ENCODE measurements at places on chromosomes 3 and 15. TPM values are rescaled to one million over a fixed set of nuclear protein-coding genes. Genes with fewer than 3 reads are reported as not detected.

DNA sequence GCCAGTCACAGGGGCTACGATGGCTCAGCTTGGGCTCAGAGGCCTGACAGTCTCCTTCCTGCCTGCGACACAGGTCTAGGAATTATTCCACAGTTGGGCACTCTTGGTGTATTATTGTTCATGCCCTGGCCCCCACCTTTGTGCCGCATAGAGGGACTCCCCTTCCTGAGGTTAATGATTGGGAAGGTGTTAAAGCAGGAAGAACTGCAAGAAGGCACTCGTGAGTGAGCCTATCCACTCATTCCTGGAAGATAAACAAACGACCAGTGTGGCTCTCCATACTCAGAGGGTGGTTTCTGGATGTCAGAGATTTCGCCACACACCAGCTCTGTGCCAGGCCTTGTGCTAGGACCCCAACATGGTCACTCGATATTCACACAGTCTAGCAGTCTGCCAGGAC, 12.3 kb downstream of the LIPC start:
- no peak for DNase-seq

DNA sequence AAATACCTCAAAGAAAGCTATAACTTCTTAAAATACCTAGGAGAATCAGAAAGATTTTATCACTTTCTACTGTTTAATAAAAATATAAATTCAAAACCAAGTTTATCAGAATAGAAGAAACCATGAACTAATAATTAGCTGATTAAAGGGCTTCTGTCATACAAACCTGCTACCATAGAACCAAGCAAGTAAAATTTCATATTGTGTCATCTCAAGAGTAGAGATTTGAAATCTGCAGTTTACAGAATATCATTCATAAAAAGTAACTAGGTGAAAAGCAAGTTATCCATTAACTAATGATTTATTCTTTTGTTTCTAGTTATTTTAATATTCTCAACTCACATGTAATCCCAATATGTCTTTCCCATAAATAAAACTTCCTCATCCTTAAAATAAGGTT, 36.8 kb upstream of the XXYLT1 start:
- DNase-seq = no peak

DNA sequence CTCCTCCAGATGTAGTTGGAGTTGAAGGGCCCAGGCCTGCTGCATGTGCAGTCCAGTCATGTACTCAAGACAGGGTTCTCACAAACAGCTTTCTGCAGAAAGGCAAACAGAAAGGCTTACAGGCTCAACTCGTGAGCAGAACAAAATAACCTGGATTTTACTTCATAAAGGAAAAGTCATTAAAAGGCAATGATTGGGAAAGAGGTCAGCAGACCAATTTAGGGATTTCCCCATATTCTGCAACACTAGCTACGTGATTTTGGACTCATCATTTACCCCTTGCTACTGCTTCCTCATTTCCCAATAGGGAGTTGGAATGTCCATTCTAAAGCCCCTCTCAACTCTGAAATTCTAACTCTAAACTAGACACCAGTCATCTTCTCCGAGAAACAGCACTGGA, 18.1 kb downstream of the METTL6 start:
- no peak for DNase-seq

- DNase-seq = no peak
Measured at GRCh38 chr3:72889310-72890165, 1.7 kb downstream of the GXYLT2 start.

DNA sequence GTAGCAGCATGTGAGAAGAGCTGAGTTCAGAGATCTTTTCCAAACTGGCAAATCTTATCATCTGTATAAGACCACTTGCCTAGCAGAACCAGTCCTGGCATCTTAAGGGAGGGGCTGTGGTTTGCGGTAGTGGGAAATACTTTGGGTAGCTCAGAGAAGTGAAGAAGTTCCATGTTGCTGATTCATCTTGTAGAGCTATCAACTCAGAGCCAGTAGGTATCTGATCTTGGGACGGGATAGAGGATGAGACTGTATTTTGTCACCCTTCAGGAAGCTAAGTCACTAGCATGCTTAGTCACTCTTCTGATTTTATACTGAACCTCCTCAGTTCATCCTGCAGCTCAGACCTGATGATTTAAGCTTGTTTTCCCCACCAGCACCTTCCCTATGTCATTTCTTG, 211.4 kb downstream of the NR1D2 start:
- peak; percentile 12 for DNase-seq

- no peak for DNase-seq
Measured at GRCh38 chr3:31776016-31776415, 205.0 kb downstream of the OSBPL10 start.

DNA sequence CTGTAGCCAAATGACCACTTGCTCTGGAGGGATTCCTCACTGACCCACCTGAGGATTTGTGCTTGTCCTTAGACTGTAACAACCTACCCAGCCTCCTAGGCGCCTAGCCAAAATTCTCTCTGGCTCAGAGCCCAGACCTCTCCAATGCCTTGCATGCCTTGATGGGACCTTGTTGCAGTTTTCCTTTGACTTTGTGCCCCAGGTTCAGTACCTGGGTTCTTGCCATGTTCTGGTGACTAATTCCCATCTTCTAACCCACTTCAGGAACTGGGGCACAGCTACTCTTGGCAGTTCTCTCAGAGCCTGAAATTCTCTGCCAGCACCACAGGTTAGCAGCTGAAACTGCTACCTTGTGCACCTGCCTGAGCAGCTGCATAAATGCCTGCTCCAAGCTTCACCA, 27.0 kb upstream of the UBE3A start:
- DNase-seq = no peak

GRCh38 chr15:54424171-54424570, 445.9 kb downstream of the UNC13C start:
- DNase-seq = no peak

DNA sequence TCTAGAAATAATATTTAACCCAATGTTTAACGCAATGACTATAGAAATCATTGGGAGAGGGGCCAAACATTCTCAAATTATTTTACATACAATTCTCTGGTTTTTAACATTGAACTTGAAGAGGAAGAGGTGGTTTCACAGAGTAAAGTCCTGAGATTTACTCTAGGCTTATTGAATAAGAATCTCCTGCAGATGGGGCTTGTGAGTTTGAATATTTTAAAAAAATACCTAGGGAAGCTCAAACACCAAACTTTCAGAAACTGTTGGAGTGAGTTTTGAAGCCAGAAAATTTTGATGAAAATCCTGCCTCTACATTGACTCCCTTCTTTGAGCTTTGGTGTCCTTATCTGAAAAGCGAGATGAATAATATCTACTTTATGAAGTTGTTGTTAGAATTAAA, 906.6 kb downstream of the TUSC7 start:
- DNase-seq = no peak

The GPR27 gene
- 1.6 TPM for total RNA-seq

The ZDHHC19 gene
- total RNA-seq = not detected

The ENTPD3 gene
- total RNA-seq = not detected

The ZNF80 gene
- 0.23 TPM for total RNA-seq

The GOLGA8Q gene
- total RNA-seq = 0.49 TPM

The PYGO1 gene
- total RNA-seq = not detected

The PRICKLE2 gene
- not detected for total RNA-seq

Data from activated CD4-positive, alpha-beta T cell treated with anti-CD3 and anti-CD28 coated beads for 36 hours (primary cell).